ENCODE measurements at places on chromosomes 7 and 10.

DNA sequence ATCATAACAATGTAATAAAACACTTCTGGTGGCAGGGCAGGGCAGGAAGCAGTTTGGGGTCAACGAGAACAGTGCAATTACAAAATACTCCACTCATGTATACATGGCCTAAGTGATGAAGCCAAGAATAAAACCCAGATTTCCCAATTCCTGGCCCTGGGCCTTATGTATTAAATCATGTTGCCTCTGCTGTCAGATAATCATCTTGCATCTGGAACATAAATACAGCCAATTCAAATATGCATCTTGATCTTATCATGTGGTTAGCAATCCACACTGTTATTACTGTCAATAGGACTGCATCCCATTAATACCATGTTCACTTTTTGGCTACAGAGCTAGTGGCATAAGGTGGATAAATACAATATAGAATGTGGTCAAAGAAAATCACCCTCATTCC is 186.5 kb upstream of the SLC25A13 start:
- no peak for DNase-seq

DNA sequence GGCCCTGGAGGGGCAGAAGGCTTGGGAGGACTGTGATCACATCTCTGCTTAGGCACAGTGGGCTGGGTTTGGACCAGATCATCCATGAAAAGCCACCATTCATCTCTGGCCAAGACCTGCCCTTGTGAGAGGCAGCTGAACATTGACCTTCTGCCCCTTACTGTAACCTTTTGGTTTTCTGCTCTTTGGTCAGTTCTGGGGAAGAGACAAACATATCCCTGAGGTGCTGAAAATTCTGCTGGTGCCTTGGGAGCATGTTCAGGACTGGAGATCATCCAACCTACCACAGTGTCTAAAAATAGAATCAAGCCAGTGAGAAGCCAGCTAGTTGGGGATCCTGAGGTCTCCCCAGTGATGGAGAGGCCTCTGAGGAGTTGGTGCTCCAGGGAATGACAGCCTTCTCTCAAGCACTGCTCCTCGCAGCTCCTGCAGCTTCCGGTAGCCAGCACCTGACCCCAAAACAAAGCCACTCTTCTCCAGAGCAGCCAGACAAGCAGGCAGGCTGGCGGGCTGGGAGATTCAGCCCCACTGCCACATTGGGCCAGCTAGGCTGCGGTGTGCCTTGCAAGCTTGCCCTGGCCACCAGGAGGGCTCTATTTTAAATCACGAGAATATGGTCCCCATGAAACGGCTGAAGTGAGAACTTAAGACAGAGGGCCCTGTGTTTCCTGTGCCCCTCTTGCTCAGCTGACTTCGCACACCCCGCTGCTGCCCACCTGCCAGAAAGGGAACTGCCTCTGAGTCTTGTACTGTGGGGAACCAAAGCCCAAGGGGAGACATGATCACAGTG is 37.8 kb upstream of the UBE2H start:
- no peak for DNase-seq

GRCh38 chr7:4189131-4189570 is 492.9 kb upstream of the FOXK1 start:
- no peak for DNase-seq

GRCh38 chr10:24381235-24382010 is 172.5 kb downstream of the KIAA1217 start:
- DNase-seq: no peak

- DNase-seq: no peak
Measured at GRCh38 chr7:80182630-80183276, 48.1 kb downstream of the GNAI1 start.

DNA sequence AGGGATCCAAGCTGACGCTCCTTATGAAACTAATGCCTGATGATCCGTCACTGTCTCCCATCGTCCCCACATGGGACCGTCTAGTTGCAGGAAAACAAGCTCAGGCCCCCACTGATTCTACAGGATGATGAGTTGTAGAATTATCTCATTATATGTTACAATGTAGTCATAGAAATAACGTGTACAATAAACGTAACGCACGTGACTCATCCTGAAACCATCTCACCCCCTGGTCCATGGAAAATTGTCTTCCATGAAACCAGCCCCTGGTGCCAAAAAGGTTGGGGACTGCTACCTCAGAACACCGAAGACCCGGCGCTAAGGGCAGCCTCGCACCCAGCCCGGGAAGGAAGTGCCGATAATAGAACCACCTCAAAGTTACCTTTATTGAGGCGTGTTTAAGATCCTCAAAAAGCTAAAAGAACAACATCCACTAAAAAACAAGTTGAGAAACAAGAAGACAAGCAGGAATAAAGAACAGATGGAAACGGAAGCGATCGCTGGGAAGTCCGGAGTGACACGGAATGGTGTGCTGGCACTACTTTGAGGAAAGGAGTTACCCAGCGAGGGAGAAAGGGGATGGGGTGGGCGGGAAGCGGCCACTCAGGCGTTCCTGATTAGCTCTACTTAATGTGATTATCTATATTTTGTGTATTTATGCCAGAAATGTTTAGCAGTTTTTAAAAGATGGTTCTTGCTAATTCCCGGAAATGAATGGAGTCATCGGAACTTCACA is 50.1 kb upstream of the PRKAR1B start:
- no peak for DNase-seq

DNA sequence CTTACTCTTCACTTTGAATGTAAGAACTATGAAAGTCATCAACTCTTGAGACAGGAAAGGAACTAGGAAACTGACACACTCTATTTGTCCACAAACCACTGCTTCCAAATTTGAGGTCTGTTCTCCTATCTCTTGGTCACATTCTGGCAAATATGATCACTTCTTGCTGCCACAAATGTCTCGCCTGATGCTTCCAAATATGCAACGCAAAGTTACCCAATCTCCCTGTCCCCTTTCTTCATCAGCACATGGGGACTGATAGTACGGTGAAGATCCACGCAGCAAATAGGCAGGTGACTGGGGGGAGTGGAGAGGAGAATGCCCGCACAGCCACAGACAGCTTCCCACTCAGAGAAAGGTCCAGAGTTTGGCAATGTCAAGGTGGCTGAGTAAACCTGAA is 92.6 kb upstream of the TCF7L2 start:
- DNase-seq: no peak

DNA sequence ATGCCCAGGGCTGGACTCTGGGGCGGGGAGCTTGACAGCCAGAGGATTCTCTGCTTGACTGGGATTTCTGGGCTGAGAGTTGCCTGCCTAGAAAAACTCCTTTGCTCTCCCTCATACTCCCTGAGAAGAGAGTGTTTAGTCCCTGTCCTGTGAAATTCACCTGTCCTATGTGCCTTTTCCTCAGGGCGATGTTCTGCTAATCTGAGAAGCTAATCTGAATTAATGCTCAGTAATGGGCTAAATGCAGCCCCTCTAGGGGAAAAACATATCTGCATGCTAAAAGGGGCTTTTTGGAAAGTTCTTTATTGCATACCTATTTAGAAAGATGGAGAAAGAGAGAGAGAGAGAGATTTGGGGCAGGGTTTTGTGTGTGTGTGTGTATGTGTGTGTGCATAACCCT is 454.4 kb downstream of the GATA3 start:
- DNase-seq: no peak

- no peak for DNase-seq
Measured at GRCh38 chr10:77252380-77253146, 385.0 kb downstream of the KCNMA1 start.

- DNase-seq: no peak
Measured at GRCh38 chr7:132152131-132152889, 424.0 kb downstream of the PLXNA4 start.

DNA sequence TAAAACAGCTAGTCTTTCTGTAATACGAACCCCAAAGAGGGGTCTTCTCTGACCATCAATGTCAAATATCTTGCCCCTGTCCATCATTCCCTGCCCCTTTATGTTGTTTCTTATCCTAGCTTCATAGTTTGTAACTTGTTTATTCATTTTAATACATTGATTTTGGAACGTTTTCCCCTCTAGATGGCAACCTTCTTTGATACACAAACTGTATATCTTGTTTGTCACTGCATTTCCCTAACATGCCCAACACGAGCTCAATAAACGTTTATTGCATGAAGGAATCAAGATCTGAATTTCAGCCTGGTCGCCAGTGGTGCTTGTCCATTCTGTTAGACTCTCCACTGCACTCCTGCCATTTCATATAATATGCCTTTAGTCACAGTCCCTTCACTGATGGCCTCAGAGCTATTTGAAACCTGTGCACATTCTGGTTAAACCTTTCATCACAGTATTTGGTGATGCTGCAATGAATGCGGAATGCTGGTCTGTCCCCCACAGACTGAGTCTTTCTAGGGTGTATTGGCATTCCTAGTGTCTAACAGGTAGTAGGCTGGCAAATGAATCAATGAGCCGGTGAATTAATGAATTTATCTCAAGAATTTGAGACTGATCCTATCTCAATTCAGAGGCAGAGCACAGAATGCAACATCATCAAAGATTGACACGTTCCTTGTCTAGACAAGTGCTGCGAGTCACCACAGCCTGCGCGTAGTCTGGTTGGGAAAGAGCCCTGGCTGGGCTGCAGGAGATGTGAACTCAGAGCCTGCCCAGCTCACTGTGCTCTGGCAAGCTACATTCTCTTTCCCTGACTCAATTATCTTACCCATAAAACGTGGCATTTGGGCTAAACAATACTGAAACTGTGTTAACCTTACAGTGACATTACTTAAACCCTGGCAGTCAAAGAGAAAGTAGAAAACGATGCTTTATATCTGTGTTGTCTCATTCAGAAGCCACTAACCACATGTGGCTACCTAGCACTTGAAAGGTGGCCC is 55.2 kb upstream of the FRMD4A start:
- DNase-seq: peak; percentile 13

- no peak for DNase-seq
Measured at GRCh38 chr10:129411393-129411705, 55.7 kb upstream of the MGMT start.

GRCh38 chr7:78006063-78006755 is 207.6 kb downstream of the PHTF2 start:
- no peak for DNase-seq

GRCh38 chr10:28533571-28534304 is 820 bp downstream of the WAC start:
- DNase-seq: peak; percentile 44

DNA sequence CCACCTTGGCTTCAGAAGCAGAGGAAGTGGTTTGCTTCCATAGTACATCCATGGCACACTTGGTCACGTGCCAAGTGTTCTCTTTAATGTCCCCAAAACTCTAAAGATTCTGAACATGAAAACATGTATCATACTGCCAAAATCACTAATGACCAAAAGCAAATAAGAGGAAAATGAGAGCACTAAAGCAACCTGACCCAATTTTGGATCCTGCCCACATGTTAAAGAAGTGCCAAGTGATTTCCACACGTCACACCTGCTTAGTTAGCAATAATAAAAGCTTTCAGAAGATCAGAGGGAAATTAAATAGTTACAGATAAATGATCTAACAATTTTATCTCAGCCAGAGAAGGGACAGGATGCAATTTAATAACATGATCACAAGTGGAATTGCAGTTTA is 1170.0 kb downstream of the XPNPEP1 start:
- DNase-seq: no peak

GRCh38 chr7:30148951-30149459 is 14.2 kb downstream of the MTURN start:
- DNase-seq: no peak

GRCh38 chr7:66679633-66680244 is 51.1 kb downstream of the KCTD7 start:
- no peak for DNase-seq

DNA sequence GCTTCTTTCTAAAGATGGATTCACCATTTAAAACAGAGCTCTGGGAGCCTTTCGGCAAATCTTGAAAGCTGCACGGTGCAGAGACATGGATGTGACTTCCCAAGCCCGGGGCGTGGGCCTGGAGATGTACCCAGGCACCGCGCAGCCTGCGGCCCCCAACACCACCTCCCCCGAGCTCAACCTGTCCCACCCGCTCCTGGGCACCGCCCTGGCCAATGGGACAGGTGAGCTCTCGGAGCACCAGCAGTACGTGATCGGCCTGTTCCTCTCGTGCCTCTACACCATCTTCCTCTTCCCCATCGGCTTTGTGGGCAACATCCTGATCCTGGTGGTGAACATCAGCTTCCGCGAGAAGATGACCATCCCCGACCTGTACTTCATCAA is 3.7 kb downstream of the GPER1 start:
- no peak for DNase-seq

DNA sequence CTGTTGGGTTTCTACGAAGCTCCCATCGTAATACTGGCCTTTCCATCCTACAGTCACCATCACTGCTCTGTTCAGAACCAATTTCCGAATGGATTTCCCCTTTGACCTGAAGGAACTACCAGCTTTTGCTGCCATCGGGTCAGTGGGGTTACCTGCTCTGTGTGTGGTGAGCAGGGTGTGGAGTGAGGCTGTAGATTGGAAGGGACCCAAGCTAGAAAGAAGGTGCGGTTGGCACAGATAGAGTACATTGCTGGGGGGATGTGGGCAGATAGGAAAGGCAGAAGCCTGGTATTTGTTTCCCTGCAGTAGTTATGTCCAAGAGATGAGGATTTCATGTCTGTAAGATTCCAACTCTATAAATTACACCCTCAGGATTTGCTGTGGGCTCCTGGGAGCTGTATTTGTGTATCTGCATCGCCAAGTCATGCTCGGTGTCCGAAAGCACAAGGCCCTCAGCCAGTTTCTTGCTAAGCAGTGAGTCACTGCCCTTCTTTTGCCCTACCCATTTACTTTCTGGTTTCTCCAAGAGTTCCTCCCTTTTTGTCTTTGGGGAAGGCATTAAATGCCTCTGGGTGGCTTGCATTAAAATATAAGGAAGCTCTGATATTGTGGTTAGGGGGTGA is 15.4 kb downstream of the CLCN1 start:
- DNase-seq: no peak

- DNase-seq: no peak
Measured at GRCh38 chr10:7383442-7383841, 27.4 kb downstream of the SFMBT2 start.

- DNase-seq: no peak
Measured at GRCh38 chr10:16314259-16314658, 122.6 kb upstream of the PTER start.

DNA sequence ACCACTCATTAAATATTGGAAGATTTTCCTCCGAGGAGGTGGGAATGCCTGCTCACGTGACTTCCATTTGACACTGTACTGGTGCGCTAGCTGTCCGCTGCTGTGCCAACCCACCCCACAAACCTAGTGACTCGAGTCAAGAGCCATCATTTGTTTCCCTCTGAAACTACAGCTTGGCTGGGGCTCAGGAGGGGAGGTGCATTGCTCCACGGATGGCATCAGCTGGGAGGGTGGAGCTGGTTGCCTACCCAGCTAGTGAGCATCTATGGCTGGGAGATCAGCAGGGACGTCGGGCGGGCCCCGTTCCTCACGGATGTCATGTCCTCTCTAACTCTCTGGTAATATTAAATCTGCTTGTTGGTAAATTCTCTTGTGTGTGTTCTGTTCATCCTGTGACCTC is 9.5 kb upstream of the FOXL3 start:
- no peak for DNase-seq

- no peak for DNase-seq
Measured at GRCh38 chr7:43691611-43692010, 37.7 kb downstream of the COA1 start.

GRCh38 chr7:138436388-138436787 is 23.7 kb upstream of the TRIM24 start:
- no peak for DNase-seq
